ENCODE measurements at places on chromosomes 7 and 10.

DNA sequence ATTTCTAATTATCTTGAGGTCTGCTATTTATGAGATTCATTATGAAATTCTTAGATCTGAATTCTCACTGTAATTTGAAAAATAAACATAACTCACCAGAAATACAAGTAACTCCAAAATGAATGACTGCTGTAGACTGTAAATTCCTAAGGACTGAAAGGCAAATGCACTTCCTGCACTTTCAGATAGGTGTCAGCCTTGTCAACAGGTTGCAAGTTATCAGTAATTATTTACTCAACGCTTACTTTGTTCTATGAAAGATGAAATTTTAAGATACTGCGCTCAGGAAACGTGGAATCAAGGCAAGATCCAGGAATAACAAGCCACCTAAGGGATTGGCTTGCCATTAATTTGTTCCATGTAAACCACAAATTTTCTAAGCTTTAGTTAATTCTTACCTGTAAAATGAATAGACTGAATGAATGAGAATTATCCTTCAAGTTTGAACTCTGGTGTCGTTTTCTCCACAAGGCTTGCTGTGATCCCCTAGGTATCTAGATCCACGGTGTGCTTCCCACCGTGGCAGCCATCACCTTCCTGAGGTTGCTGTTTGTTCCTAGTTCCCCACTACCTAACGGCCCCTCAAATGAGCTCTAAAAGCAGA is 12.6 kb downstream of the DHX32 start:
- no peak for DNase-seq

DNA sequence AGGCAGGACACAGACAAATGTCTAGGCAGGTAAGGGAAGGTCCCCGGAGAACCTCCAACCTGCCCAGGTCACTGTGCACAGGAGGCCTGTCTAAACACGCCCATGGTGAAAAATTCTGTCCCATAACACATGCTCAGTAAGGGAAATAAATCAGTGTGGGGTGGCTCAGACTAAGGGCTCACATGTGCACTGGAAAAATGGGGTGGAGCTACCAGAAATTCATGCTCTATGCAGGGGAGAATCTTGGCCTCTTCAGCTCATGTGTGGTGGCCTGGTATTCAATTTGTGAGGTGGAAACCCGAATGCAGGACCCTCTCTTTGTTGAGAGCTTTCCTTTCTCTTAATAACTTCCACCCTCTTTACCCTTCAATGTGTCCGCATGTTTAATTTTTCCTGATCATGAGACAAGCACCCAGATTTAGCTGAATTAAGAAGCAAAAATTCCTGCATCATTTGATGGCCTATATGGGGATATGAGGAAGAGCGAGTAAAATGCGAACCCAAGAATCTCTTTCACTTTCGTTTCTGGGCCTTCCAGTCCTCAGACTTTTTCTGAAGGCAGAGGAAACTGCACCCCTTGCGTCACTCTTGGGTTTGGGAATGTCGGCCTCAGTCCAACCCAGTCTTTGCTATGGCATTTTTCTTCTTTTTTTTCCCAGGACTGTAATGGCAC is 163.2 kb downstream of the DGKB start:
- no peak for DNase-seq

GRCh38 chr7:92988941-92989545 is 128.7 kb downstream of the SAMD9 start:
- no peak for DNase-seq

- DNase-seq = no peak
These were observed 20.3 kb upstream of the TIAL1 start for GRCh38 chr10:119616882-119617570.

DNA sequence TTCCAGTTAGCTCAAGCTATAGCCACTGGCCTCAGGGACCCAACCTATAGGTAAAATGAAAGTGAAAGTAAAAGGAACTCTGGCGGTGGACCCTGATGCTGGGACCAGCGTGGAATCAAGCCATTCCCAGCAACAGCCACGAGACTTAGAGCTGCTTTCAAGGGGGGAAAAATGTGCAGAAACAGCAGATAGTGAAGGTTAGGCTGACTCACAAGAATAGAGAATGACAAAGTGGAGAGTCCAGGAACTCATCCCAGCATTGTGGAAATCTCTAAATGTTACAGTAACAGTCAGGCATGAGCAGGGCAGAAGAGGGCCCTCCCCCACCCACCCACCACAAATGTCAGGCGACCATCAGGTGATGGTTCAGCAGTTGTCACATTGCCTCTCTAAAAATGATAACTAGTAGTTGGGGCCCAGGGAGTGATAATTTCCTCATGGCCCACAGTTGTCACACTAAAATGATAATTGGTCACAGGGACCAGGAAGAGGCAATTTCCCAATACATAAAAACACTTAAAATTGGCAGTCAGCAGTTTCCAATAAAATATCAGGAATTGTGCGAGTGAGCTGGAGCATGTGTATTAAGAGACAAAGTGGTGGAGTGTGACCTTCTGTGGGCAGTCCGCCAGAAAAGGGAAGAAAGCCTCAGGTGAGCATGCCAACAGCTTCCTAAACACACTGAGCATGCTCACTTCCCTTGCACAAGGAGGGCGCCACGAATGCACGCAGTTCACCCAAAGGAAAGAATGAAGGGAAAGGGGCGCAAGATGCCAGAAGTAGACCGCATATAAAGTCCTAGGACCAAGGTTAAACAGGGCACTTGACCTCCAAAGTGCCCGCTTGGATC is 129.8 kb upstream of the PPP1R3A start:
- DNase-seq = no peak

DNA sequence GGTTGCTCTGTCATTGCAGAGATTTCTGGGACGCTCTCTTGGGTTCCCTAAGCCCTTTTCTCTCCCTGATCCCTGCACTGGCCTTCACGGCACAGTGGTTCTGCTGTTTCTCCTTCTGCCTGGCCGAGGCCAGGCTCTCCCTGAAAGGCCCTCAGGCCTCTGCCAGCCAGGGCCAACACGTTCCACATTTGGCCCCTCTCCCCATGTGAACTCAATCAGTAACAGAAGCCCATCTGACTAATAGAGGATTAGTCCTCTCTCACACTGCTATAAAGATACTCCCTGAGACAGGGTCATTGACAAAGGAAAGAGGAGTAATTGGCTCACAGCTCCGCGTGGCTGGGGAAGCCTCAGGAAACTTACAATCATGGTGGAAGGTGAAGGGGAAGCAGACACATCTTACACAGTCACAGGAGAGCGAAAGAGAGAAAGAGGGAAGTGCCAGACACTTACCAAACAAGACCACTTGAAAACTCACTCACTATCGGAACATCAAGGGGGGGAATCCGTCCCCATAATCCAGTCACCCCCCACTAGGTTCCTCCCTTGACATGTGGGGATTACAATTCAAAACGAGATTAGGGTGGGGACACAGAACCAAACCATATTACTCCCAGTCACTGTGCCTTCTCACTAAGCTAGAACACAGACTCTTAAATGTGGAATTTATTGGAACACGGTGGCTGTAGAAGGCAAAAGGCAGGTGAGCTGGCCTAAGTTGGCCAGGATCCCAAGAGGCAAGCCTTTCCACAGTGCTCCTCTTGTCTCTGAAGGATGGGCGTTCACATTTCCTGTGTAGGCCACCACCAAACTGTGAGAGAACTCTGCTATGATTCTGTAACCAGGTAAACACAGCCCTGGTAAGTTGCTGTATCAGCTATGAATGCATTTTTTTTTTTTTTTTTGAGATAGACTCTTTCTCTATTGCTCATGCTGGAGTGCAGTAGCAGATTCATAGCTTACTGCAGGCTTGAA is 8.8 kb downstream of the FZD8 start:
- DNase-seq = no peak

DNA sequence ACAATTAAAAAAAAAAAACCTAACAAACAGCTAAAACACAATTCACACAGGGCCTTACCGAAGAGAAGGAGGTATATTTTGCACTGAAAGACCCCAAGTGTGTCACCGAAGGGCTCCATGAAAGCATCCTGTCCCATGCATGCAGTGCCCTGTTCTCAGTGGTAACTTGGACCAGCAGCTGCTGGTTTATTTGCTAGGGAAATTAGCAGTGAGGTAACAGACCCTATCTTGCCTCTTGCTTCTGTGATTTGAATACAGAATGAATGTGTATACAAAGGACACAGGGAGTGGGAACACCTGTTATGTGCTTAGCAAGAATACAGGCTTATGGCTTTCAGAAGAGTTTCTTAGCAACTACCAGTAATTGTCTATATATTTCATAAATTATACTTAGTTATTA is at the start of gene HEPACAM2:
HEPACAM2 (minus strand) TSS at position 160 of the 400 bp plus-strand sequence.
- DNase-seq = no peak

DNA sequence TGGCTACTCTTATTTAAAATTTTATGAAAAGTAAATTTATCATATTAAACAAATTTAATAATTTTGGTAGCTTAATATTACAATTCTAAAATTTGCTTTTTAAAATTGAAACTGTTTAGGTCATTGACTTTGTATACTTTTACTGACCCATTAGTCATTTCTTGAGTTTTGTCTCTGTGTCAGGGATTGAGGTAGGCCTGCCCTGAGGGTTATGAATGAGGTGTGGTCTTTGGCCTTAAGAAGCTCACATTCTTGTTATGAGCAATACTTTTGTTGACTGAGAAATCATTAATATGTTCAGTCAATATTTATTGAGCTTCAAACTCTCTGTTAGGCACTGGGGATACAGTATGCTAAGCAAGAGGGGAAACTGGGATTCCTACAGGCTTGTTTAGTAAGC is 47.0 kb upstream of the RPA3 start:
- no peak for DNase-seq

- DNase-seq = no peak
These were observed 349.3 kb downstream of the CXCL12 start for GRCh38 chr10:44035474-44036197.

DNA sequence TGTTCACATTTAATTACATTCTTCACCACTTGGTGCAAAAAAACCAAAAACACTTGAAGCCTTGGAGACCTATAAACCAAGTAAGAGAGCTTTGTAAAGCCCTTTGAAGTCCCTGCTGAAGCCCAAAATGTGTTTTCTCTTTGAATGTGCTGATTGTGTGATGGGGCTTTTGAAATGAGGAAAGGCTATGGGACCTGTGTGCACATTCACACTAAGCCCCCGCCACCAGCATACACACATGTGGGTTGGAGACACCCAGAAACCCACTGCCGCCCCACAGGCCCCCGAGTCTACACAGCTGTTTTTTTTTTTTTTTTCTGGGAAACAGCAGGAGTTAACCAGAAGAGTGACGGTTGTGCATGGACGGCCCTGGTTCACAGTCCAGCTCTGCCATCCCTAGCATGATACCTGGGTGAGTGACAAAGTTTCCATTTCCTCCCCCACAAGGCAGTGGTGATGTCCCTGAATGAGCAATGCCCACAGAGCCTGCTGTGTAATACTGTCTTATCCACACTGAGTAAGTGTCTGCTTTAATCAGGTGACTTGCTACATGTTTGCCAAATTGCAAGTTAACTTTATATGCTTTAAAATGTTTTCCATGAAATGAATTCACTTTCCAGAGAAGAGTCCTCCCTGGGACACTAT is 154.6 kb upstream of the GDF10 start:
- DNase-seq = no peak

- DNase-seq = no peak
These were observed 3.1 kb upstream of the TAS2R38 start for GRCh38 chr7:141976524-141977245.

GRCh38 chr10:13589316-13589715 is 2.6 kb downstream of the PRPF18 start:
- DNase-seq = no peak

- DNase-seq = peak; percentile 88
These were observed 16.9 kb downstream of the TCAF1 start for GRCh38 chr7:143884969-143885559.

GRCh38 chr7:19575909-19576557 is 132.8 kb downstream of the POLR1F start:
- DNase-seq = no peak

- DNase-seq = no peak
These were observed 190.3 kb upstream of the SHH start for GRCh38 chr7:156002362-156003066.

GRCh38 chr10:110305767-110306451 is 1.2 kb upstream of the SMNDC1 start:
- DNase-seq = peak; percentile 83

- DNase-seq = no peak
These were observed 859.2 kb downstream of the GATA3 start for GRCh38 chr10:8913720-8914119.

DNA sequence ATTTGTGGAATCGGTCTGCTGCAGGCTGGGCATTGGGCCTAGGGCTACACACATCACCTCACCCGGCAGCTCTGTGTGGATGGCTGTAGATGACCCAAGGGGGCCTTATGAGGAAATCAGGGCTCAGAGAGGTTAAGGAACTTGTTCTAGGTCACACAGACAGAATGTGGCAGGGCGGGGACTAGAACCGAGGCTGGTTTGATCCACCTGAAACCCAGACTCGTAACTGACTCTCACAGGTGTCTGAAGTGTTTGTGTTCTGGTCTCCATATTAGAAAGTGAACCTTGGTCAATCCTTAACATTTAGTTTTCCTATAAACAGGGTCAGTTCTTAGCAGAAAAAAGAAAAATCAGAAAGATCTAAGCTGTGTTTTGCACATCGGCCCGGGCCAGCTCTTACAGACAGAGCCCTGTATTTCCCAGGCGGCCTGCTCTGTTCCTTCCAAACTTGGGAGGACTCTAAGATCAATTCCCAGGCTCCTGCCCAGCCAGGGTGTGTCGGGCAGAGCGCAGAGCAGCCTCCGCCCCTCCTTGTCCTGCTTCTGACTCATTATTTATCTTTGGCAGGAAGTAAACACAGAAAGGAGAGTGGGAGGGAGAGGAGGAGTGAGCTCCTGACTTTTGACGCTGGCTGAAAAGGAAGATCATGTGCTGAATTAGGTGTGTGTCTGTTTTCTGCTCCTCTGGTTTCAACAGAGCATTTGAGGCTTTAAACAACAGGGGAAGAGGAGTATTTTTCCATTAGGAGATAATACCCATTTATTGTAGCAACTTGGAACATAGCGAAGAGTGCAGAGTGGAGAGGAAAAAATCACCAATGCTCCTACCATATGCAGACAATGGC is 74.1 kb downstream of the TACC2 start:
- peak; percentile 91 for DNase-seq

DNA sequence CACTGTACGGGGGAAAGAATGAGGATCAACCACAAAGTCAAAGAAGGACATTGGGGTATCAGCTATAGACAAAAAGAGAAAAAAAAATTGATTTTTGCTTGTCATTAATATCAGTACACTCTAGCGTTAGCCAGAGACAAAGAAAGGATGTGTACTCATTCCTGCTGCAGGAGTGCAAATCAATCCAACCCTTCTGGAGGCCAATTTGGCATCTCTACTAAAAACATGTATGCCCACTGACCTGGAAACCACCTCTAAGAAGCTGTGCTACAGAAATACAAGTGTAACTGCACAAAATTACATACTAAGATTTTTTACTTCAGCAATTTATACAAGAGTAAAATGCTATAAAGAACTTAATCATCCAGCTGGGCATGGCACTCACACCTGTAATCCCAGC is 13.6 kb downstream of the NSMCE4A start:
- no peak for DNase-seq

- DNase-seq = no peak
These were observed 162.1 kb downstream of the JAZF1 start for GRCh38 chr7:28018446-28018845.

- no peak for DNase-seq
These were observed 148.7 kb upstream of the GPR26 start for GRCh38 chr10:123517426-123517825.

GRCh38 chr10:102565793-102566192 is 62.0 kb downstream of the SUFU start:
- DNase-seq = no peak

GRCh38 chr10:132992433-132993215 is 50.3 kb upstream of the CFAP46 start:
- DNase-seq = no peak

- no peak for DNase-seq
These were observed 130.9 kb downstream of the GNAT3 start for GRCh38 chr7:80380957-80381356.
